ENCODE measurements at places on chromosomes 3 and 15.

DNA sequence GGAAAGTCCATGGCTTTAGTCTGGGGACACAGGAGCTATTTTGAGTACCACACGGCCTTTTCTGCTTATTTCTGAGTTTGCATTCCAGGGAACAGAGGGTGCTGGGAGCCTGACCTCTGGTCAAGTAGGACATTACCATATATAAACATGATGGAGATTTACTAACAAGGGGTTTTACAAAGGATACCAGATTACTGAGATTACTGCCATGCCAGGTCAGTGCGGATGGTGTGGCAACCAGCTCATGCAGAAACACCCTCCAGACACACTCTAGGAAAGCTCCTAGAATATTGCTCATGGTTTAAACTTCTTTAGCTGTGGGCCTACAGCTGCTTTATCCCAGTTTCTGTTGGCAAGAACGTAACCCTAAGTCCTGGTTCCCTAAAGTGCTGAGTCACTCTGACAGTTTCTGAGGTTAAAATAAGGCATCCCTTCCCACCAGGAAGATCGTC is 54.3 kb upstream of the AGTR1 start:
- DNase-seq, result peak; percentile 23

DNA sequence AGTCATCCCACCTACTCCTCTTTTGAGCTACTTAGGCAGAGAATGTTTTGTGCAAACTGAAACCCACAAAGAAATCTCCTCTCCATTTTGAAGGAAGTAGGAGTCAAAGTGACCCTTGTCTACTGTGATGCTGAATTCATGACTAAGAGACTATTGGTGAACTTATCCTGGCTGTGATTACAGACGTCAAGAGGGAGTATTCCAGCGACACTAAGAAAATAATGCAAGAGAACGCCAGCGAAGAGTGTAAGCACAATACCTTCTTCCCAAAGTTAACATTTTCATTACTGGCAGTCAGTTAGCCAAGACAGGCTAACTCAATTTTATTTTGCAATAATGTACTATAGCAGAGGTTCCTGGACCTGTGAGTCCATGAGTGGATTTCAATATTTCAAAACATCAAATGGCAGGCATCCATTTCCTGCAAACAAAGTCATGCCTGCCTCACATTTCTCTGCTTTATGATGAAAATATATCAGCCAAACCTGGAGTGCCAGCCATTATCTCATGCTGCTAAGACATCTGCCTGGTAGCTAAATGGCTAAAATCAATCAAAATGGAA is 59.0 kb downstream of the CTNNB1 start:
- no peak for DNase-seq

GRCh38 chr15:67613708-67614107 is 71.2 kb downstream of the MAP2K5 start:
- DNase-seq, result peak; percentile 68

GRCh38 chr3:56987238-56987895 is 73.1 kb upstream of the SPATA12 start:
- DNase-seq, result peak; percentile 45

DNA sequence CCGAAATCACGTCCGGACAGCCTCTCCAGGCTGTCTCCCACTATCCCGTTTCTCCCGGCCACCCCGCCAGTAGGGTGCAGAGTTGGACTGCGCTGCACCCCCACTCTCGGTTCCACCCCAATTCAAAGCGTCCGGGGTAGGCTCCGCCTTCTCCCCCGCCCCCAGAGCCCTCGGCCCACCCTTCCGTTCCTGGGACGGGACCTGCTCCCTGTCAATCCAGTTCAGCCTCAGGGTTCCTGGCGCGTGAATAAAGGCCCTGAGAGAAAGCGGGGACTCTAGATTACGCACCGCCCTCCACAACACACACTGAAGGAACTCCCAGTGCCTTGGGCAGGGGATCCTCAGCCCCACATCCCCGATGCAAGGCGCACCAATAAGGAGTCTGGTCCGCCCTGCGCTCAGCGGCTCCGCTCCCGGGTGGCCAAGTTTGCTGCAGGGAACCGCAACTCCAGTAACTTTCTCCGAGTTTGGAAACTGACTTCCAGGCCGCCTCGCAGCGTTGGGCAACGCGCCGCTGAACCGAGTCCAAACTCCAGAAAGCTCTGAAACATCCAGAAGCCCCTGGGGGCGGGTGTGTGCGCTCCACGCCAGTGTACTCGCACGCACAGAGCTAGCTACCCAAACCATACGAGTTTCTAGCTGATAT is 1.9 kb downstream of the ADAMTS9 start:
- peak; percentile 92 for DNase-seq

DNA sequence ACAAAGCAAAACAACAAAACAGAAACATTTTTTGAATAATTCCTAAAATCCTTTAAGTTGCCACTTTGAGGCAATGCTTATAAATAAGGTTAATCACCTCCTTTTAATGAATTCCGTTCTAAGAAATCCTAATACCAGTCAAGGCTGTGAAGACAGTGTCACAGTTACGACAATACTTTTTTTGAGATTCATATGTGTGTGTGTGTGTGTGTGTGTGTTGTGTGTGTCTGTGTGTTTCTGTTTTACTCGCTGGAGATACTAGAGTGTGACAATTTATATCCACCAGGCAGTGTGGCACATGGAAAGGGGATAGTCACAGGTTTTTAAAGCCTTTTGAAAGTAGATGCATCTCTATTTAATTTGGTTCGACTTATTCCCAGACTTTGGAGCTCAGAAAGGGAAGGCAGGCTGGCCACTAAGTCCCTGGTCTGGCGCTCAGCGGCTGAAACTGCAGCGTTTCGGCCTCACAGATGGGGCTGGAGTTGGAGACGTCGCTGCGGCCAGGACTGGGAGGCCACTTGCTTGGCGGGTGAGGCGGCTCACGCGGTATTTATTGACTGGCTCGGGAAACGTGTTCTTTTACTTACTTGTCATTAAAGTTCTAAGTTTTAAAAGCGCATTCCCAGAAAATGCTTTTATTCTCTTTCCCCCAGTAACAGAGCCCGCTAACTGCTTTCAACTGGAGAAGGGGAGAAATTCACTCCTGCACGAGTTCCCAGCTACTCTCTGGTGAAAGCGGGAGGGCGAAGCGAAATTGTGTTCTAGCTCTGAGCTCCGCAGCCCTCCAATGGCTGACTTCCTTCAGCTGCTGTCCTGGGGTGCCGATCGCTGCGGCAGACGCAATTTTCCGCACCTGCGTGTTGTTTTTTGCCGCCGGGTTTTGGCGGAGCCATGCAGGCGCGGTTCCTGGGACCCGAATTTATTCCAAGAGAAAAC is 13.7 kb downstream of the ZIC1 start:
- peak; percentile 70 for DNase-seq

DNA sequence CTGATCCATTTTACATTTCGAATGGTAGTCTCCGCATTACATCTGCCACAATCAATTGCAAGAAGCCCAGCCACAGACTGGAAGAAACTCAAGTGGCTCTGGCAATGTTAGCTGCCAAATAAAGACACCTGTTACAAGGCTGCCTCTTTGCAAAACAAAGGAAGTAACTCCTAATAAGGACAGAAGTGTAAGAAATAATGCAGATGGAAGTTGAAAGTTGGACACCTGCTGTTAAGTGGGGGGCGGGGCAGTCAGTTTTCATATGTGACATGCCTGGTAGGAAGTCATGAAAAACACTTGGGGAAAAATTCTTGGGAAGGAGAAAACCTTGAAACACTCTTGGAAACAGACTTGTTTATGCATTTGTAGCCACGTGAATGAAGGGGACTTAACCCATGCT is 54.1 kb upstream of the ATP2C1 start:
- peak; percentile 75 for DNase-seq

All from GM23338 (cell line).